ENCODE measurements at places on chromosomes 11 and 22.
A peak's percentile ranks its signal among the peaks of the same experiment; 100 is the strongest.

DNA sequence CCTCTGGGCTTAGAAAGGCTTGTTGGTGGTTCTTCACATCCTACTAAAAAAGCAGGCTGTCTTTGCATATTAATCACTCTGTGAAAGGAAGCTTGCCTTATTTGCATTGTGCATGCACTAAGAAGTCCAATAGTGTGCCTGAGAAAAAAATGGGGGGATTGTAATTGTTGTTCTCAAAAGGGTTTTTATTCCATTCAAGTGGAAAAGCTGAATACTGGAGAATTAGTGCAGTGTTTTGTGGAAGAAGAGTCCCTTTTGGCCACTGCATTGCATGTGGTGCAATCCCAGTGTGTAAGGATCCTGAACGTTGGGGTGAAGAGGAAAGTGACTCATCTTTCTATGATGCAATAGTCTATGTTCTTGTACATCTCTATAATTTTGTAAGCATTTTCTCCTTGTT lies 16.5 kb downstream of the NCAM1 start:
- no peak for DNase-seq

- peak; percentile 39 for DNase-seq
These were observed 2.3 kb upstream of the RIN1 start for GRCh38 chr11:66338276-66339161.

- no peak for DNase-seq
These were observed 171.9 kb upstream of the TTC12 start for GRCh38 chr11:113142508-113142907.

- no peak for DNase-seq
These were observed 80.7 kb downstream of the CDKN1C start for GRCh38 chr11:2804701-2805387.

DNA sequence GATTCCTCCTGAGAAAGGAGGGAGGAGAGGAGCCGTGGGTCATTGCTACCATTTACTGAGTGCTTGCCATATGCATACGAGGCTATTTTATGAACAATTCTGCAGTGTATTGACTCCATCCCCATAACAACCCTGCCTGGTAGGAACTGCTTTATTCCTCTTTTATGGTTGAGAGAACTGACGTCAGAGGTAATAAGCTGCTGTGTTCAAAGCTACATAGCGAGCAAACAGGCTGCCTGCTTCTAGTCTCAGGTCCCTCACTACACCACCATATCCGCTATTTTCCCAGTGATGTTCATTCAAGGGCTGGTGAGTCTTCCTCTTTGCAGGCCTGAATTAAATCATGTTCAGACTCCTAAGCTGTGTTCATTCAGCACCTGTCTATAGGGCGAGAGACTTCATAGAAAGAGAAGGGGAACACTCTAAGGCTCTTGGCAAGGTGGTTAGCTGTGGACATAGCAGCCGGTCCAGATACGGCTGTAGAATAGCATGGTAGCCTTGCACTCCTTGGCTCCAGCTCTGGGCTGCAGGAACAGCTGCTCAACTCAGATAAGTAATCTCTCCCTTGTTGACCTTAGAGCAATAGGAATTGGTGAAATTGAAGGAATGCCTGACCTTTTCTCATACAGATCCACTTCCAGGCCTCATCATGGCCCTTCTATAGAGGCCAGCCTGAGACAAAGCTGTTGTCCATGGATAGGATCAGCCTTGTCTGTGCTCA lies 82.6 kb downstream of the MICAL2 start:
- no peak for DNase-seq

GRCh38 chr11:43874738-43875137 lies 5.9 kb upstream of the ALKBH3 start:
- no peak for DNase-seq

DNA sequence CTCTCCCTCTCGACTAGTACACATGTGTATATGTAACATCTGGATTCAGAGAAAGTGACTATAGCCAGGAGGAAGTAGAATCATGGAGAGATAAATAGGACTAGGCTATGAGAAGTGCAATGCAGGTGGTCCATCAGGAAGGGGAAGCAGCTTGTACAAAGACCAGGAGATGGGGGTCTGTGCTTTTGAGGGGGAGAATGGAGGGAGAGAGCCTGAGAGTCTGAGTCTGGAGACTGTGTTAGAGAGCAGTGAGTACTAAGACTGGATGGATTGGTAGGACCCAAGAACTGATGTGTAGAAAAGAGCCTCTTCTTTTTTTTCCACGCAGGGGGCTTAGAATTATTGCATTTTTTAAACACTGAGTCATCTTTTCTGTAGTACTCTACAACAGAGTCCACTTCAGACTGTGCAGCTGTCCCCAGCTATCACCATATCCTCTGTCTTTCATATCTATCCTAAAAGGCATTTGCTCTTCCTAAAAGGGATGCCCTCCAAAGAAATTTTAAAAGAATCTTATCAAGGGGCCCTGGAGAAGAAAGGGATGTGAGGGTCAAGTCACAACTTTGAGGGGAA lies 80.4 kb downstream of the BDNF start:
- no peak for DNase-seq
